Skin of body (tissue), 3 donors: ENCODE measurements at places on chromosomes 11 and 22.

GRCh38 chr11:121486054-121486453 is 33.3 kb upstream of the SORL1-AS1 start:
- DNase-seq: no peak

DNA sequence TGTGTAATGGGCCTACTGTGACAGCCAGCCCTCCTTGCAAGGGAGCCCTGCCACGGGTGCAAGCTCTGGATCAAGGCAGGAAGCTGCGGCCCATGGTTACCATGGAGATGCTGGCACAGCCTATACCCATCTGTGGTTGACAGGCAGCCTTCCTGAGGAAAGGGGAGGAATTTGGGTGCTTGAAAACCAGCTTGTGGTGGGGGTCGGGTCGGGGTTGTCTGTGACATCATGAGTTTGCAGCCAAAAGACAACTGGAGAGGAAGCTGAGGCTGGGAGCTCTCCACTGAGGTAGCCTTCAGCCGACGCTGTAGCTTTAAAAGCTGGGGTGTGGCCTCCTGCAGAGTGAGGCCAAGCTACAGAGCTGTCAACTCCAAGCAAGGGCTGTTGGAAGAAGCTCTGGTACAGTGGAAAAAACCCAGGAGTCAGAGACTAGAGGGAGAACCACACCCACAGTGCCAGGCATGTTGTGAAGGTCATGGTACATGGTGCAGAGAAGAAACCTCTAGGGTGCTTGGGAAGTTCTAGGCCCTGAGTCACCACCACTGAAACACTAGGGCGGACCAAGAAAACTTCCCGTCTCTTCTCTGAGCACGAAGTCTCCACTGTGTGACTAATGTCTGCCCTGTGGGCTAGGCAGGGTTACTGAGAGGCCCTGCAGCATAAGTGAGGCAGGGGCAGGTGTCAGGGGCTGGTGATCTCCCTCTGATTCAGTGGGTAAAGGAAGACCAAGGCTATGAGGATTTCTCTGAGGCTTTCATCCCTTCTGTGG is 10.8 kb upstream of the LDHA start:
- DNase-seq: peak; percentile 81

DNA sequence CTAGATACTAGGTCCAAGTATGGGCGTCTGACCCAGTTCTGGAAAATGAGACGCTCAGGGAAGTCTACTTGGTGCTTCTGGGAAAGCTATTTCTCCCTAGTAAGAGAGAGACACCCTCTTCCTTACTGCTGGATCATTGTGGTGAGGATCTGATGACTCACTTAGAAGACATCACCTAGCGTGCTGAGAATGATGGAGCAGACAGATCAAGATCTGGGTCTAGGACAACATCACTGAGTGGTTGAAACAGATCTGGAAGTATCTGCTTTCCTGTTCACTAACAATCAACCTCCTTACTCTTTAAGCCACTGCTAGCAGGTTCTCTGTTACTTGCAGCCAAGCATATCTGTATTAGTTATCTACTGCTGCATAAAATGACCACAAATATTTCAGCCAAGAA is 38.3 kb upstream of the HMGXB4 start:
- no peak for DNase-seq

- DNase-seq: no peak
These were observed 280.4 kb downstream of the DCDC1 start for GRCh38 chr11:31089117-31089516.

- no peak for DNase-seq
These were observed 23.1 kb downstream of the JRKL start for GRCh38 chr11:96412761-96413381.

- DNase-seq: no peak
These were observed 96.8 kb downstream of the BDNF start for GRCh38 chr11:27603376-27603990.
